T-cell (primary cell): ENCODE measurements at places on chromosomes 4 and X.

DNA sequence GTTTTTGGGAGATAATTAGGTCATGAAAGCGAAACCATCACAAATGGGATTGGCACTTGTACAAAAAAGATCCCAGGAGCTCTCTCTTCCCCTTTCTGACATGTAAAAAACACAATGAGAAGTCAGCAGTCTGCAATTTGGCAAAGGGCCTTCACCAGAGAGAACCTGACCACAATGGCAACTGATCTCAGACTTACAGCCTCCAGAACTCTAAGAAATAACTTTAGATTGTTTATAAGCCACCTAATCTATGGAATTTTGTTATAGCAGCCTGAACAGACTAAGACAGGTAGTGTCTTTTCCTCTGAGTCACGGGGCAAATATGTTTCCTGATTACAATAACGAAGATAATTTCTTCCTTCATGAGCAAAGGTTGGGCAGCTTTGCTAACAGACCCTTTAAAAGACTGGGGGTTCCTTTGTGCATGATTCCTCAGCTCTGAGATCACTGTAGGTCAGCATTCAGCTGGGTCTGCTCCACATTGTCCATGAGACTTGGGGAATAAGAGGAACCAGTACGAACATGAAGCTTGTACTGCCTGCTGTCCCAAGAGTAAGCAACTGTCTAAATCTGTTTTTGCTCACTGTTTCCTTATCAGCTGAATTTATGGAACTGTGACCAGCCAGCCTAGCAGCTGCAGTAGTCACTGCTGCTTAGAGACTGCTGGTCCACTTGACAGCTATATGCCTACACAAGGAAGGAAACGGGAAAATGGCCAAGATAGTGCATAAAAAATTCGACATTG is 191.6 kb downstream of the ANAPC10 start:
- no peak for DNase-seq

DNA sequence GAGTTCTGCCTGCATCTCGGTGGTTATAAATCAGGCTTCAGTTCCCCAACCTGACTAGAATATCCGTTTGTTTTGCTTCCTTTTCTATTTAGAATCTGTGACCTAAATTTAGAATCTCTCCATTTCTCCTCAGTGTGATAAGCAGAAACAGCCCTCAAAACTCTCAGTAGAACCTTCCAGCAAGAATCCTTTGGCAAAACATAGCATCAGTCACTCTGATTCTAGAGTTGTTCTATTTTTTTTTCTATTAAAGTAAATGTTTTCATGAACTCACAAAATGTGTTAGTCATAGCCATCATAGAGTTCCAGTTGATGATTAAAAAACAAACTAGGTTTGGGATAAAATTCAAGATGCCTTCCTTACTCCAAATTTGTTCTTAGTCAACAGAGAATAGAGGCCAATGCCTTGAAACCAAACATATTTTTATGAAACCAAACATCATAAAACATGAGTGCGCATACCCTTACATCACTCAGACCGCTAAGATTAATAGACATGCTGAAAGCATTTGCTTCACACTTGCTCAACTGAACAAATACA is 13.2 kb upstream of the C1QTNF7 start:
- no peak for DNase-seq

- DNase-seq = no peak
These were observed 36.0 kb downstream of the CCNG2 start for GRCh38 chr4:77193046-77193445.

DNA sequence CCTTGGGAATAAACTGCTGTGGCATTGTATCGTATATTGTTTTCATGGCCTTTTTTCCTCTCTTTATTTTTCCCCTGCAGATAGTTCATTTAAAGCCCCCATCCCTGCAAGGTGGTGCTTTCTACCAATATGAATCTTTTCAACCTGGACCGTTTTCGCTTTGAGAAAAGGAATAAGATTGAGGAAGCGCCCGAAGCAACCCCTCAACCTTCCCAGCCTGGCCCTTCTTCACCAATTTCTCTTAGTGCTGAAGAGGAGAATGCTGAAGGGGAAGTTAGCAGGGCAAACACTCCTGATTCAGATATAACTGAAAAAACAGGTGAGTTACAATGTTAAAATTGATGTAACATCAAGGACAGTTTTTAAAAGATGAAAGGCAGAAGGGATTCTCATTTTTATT is 601 bp downstream of the SMARCAD1 start:
- no peak for DNase-seq

- DNase-seq = no peak
These were observed 13.9 kb downstream of the PAGE2 start for GRCh38 chrX:55102754-55103153.

GRCh38 chrX:18643243-18643642 is 28.7 kb downstream of the RS1 start:
- DNase-seq = no peak

- no peak for DNase-seq
These were observed 58.9 kb downstream of the NAF1 start for GRCh38 chr4:163107754-163108153.

DNA sequence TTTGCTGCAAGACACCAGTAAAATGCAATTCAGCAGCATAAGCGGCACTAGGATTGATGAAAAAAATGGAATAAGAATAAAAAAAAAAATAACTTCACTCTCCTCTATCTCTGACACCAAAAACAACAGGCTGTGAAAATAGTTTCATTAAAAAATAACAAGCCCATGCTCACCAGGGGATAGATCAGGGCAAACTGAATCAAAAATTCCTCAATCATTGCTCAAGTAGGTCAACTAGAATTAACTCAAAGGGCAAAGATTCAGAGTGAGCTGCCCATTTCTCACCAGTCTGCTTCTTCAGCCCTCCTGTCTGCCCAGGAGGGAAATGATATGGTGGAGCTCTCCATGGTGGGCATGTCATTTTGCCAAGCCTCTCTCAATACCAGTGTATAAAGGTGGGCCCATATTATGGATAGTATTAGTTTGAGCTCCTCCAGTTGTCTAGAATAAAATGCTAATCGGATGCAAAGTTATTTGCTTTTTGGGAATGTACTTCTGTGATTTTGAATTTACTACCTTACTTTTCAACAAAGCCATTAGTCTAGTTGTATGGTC is 153.9 kb downstream of the UNC5C start:
- DNase-seq = no peak

GRCh38 chrX:47523297-47523696 is 37.7 kb upstream of the ARAF start:
- peak; percentile 63 for DNase-seq

DNA sequence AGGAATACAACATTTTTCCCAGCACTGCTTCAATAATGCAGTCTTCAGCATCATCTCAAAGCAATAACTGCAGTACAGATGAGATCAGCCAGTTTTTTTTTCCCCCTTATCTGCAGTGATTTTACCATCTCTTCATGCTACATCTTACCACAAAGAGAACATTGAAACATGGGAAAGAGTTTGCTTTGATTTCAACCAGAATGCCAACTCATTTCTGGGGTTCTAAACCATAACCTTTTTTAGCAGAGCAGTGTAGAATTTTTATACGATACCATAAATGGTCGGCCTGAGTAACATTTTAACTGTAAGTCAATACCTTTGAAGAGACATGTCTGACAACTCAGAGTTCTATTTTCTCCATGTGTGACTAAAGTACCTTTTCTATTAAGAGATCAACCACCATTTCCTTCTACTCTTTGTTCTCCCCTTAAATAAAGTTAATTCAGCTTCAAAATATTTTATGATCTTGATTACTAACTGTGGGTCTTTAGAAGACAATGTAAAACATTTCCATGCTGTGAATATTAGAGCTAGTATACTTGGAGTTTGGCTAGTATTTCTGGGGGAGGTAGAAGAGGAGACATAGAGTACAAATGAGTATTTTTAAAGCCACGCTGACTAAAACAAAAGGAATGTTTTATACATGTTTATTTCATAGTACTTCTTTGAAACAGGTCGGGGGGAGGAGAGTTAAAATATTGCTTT is 69.1 kb downstream of the TET2 start:
- no peak for DNase-seq

- DNase-seq = no peak
These were observed 16.0 kb upstream of the TLR8 start for GRCh38 chrX:12890467-12890866.

DNA sequence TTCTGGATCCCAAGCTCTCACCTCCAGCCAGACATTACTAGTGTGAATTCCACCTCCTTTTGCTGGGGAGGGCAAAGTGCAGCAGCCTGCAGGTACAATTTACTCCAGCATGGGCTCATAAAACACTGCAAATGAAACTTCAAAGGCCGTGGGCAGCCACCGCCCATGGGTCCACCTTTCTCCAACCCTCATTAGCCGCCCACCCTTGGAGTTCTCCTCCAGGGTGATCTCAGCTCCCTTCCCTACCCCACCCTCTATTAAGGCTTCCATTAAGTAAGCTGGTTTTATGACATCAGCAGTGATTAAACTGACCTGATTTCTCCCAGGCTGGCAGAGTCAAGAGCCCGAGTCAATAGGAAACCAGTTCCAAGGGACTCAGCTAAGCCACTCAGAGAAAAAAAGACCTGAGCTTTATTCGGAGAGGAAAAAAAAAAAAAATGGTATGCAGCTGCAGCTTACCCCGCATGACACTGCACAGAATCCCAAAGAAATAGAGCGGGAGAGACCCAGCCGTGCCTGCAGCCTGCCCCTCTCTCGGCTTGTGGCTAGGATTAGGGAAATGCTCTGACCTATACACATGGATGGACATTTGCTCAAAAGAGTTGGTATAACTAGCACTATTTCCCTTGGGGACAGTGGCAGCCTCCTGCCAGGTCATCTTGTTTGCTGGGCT is 319.6 kb downstream of the PTTG2 start:
- no peak for DNase-seq

- DNase-seq = no peak
These were observed 40.9 kb downstream of the COX18 start for GRCh38 chr4:73028621-73029020.
